ENCODE measurements at places on chromosomes 4 and X. TPM values are rescaled to one million over a fixed set of nuclear protein-coding genes. Genes with fewer than 3 reads are reported as not detected.

INTU gene
- not detected for total RNA-seq

NLGN4X gene
- total RNA-seq = 0.05 TPM

TMEM144 gene
- not detected for total RNA-seq

MAGEA10 gene
- not detected for total RNA-seq

PABPC1L2A gene
- total RNA-seq = not detected

LIMCH1 gene
- total RNA-seq = not detected

CFAP99 gene
- total RNA-seq = not detected

PDE5A gene
- 0.21 TPM for total RNA-seq

PCYT1B gene
- total RNA-seq = not detected

AKAP4 gene
- total RNA-seq = not detected

DCAF8L2 gene
- total RNA-seq = not detected

PPP4R3C gene
- total RNA-seq = not detected

PCDH18 gene
- not detected for total RNA-seq

PAQR3 gene
- 15.4 TPM for total RNA-seq

FHL1 gene
- 12.8 TPM for total RNA-seq

NAA11 gene
- not detected for total RNA-seq

Data from activated CD4-positive, alpha-beta T cell treated with anti-CD3 and anti-CD28 coated beads, Interleukin-2, amount 10 ng/mL, durations not matched to agents 7 days and 5 days (primary cell).